ENCODE measurements at places on chromosomes 4 and X.

DNA sequence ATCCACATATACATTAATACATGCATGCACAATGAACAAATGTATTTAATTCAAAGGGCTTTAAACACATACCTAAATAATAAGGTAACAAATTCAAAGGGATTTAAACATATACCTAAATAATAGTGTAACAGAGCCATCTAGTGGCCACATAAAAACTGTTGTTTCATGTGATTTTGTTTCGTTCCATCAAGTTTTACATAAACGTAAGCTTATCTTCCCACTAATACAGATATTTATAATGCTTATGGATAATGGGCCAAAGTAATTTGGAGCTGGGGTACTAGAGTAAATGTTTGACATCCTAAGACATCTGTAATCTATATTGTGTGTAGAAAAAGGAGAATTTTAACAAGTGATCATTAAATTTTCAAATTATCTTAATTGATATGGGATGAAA, 82.3 kb downstream of the PRSS12 start:
- no peak for DNase-seq

- DNase-seq, result no peak
Measured at GRCh38 chr4:113117358-113117702, 67.9 kb downstream of the ANK2 start.

DNA sequence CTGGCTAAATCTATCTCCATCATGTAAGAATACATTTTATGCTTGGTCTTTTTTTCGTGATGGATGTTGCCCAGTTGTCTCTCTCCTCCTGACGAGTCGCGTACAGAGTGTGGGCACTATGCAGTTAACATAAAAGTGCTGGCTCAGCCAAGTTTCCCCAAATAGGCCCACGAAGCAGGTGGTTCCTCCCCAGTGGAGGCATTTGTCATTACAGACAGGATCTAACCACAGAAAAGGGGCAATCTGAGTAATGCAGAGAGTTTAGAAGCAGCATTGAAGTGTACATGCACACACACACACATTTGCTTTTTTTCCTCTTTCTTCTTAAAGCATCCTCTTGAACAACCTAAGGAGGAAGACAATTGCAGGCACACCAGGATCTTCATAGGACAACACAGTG, 188.7 kb upstream of the VCX start:
- DNase-seq, result no peak

DNA sequence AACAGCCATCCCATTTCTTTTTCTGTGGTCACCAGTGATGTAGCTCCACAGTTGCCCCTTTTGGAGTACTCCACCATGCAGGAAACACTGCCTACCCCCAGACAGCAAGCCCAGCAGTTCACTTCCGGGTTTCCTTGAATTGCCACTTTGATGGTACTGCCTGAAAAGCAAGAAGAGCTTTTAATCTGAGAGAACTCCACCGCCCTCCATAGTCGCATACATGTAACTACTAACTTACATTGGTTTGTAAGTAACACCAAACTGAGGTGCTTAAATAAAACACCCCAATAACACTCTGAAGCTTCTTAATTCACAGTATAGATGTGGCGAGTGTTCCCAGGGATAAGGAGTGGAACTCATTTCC, 53.6 kb upstream of the HPSE start:
- no peak for DNase-seq

DNA sequence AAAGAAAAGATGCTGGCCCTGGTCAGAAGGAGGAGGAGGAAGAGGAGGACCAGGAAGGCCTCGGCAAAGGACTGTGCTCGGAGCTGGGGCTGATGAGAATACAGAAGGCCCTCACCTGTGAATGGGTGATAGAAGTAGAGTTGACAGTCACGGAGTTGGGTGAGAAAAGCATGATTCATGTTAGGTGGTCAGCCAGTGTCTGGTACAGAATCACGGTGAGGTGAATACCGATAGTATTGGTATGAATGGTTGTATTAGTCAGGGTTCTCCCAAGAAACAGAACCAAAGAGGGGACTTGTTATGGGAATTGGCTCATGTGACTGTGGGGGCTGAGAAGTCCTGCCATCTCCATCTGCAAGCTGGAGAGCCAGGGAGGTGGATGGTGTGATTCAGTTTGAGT, 32.5 kb upstream of the FAM156A start:
- no peak for DNase-seq

GRCh38 chr4:4422856-4423499, 36.1 kb downstream of the NSG1 start:
- no peak for DNase-seq

- no peak for DNase-seq
Measured at GRCh38 chr4:22072240-22072639, 123.7 kb upstream of the KCNIP4 start.

DNA sequence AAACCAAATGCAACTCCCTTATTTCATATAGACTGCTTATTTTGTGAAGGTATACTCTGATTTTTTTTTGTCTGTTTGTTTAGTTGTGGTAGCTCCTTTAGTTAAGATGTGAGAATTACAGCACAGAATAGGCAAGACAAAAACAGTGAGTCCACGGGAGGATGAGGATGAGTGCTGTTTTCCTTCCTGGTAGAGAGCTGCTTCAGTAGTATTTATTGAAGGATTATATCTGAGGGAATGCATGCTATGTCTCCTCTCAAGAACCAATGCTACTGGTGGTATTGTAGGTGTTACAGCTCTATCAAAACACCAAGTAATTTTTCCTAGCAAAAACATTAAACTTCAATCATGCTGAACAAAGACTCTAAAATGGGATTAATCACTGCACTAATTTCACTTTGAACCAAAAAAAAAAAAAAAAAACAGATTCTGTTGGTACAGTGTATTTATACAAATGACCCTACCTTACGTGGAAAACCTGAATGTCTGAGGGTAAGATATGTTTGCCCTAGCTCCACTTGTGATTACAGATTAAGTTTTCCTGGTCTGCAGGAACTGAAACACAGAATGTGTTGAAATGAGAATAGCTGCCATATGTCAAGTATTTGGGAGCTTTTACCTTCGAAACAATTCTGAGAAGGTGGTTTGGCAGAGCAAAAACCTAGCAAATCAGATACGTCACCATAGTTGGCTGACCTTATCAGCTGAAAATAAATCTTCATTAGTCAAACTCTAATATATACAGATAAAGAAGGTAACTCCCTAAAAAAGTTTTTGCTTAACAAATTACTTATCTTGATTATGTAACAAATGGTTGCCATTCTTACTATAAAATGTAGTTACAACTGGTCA, 40.3 kb downstream of the PPP3CA start:
- DNase-seq, result no peak

DNA sequence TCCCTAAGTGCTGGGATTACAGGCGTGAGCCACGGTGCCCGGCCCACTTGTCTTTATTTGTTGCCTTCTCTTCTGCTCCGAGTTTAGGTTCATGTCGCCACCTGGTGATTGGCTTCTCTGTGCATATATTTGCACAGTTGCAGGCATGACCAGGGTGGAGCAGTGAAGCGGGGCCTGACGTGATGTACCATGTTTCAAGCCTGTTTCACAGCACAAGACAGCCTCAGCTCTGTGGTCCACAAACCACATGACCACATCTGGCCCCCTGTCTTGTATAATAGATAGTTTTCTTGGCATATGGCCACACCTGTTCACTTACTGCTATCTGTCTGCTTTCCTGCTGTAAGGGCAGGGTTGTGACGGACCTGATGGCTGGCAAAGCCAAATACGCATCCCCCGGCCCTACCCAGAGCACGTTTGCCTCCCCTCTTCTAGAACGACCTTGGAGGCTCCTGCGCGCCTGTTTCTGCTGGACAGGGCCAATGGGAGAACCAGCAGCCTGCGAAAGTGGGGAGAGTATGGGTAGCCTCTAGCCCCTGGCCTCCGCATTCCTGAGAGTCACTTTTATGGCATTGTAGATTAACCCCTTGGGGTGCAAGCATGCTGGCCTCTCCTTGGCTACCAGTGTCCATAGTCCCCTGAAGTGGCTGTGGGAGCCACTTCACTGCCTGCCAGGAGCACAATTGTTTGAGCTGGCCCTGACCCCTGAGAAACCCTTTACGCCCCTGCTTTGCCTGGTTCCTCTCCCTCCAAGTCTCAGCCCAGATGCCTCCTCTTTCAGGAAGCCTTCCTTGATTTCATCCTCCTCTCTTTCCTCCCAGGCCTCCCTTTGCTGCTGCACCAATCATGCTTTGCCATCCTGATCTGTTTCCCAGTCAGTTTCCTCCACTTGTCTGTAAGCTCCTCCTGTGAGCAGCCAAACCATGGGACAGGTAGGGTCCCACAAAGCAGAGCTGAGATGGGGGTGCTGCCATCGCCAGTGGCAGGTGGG, 6.0 kb upstream of the SH3TC1 start:
- DNase-seq, result no peak

- no peak for DNase-seq
Measured at GRCh38 chrX:133819546-133819945, 165.8 kb downstream of the GPC3 start.

DNA sequence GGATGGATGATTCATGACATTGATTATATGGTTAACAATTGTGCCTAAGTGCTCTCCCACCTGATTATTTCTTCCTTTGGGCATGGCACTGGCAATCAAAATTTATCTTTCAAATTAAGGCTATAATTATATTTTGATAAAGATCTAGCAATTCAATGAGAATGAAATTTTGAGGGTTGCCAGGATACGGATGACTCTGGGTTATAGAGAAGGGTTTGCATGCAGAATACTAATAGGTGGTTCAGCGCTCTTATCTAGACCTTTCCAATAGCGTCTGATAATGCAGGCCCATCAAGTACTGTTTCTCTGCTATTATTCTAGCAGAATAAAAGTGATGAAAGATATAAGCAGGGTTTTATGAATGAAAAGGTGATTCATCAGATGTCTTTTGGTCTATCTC, 74.9 kb upstream of the SCML1 start:
- DNase-seq, result no peak

DNA sequence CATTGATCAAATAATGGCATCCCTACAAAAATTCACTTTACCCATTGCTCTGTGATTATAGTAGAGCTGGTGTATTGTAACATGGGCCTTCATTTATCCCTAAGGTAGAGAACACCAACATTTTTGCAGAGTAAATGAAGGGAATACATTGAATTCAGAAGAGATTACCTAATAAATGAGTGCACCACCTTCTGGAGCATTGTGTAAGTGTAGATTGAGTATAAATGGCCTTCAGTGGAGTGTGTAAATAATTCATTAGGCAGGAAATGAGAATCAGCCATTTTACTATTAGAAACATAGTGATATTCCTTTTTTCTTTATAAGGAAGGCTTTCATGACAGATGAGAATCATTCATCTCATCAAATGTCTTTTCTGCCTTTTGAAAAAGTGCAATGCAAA, 155.8 kb downstream of the FAM47B start:
- DNase-seq, result no peak

- no peak for DNase-seq
Measured at GRCh38 chr4:569958-570667, 6.0 kb downstream of the TMEM271 start.

DNA sequence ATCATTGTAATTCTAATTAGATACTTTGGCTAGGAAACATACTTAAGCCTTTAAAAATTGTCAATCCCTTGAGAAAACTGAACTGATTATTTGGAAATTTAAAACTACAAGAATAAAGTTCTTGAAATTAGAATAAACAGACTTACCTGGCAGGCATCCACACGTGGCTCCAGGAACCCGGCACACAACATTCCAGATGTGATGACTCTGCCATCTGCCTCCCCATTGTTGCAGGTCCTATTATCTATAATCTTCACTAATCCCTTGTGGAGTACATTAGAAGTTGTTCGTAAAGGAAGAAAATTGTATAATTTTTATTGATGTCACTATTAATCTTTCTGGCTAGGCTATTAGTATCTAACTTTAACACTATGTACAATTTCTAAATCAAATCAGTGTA, 16.2 kb upstream of the GNRHR start:
- DNase-seq, result no peak

- DNase-seq, result no peak
Measured at GRCh38 chrX:83771664-83772063, 89.3 kb upstream of the CYLC1 start.

GRCh38 chr4:76233529-76233928, 18.0 kb upstream of the FAM47E start:
- no peak for DNase-seq

GRCh38 chr4:41136456-41136855, 77.9 kb downstream of the APBB2 start:
- DNase-seq, result no peak

DNA sequence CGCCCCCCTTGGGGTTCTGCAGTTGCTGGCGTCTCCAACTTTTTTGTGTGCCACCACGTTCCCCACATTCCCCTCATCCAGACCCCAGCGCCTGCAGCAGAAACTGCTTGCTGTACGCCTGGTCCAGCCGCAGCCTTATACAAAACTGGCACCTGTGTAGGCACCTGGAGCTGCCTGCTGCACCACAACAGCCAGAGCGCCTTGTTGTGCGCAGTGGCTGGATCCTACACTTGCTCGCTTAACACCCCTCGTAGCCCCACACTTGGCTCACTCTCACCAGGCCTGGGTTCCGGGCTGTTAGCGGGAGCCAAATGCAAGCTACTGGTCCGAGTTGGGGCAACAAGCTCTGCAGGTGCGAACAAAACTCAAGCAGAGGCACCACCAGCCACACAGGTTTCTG, 136.8 kb downstream of the TECRL start:
- DNase-seq, result no peak

- no peak for DNase-seq
Measured at GRCh38 chr4:107853444-107854355, 29.0 kb downstream of the SGMS2 start.

GRCh38 chrX:97605271-97605670, 721.6 kb downstream of the RPA4 start:
- DNase-seq, result no peak

- DNase-seq, result no peak
Measured at GRCh38 chr4:68367835-68368234, 17.9 kb upstream of the YTHDC1 start.

DNA sequence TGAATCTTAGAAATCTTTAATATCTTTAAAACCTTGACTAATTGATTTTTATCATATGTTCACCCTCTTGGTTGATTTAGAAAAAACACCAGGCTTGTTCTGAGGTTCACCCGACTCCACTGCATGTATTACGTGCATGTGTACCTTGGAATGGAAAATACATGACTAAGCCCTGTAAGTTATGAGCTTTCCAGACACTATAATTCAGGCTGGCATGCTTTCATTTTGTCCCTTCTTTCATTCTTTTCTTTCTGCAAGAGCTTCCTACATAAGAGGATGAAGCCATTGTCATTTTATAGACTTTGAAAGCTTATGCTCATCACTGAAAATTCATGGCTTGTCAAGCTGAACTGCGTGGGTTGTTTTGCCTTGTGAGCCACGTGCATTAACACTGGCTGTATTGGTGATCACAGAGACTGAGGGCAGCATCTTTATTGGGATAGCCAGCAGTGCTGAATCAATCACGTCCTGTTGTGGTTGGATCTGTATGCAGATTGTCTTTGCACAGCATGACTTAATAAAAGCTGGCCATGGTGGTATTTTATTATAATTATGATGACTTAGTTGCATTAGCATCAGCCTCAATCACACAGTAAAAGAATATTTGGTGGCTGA, 141.9 kb downstream of the SLIT2 start:
- DNase-seq, result no peak

- DNase-seq, result no peak
Measured at GRCh38 chrX:119073200-119073905, 560 bp downstream of the CT47C1 start.

- DNase-seq, result no peak
Measured at GRCh38 chrX:72308566-72309296, 3.0 kb upstream of the CITED1 start.

GRCh38 chr4:138788857-138789256, 226.7 kb upstream of the NOCT start:
- no peak for DNase-seq

GRCh38 chr4:88159229-88159725, 838 bp upstream of the ABCG2 start:
- no peak for DNase-seq

All from stimulated activated CD4-positive, alpha-beta T cell treated with anti-CD3 and anti-CD28 coated beads, Interleukin-1b, Interleukin-23, amount 100 ng/mL, for 1 hour (primary cell).